ENCODE measurements at places on chromosomes 1 and 21.

- no peak for DNase-seq
Observed at GRCh38 chr1:234656944-234657654, 47.1 kb upstream of the IRF2BP2 start.

DNA sequence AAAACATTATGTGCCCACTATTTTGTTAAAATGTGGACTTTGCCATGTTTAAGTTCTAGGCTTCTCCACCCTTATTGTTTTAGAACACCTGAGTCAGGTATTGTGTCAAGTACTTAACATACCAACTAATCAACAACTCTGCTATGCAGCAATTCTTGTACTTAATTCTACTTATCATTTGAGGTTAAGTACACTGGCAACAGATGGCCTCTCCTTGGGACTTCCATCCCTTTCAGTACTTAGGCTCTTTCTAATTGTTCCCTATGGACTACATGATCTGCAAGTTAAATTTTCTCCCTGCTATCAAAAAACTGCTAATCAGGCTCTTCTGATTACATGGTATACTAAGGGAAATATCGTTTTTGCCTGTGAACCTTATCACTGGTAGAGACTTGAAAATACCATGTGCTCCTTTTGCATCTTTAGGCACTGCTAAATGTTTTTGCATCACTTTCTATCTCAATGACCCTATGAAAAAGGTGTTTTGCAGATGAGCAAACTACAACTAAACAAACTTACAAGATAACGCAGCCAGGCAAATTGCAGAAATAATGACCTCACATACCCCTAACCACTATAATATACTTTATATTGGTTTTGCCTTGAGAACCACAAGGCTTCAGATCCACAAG lies 18.9 kb downstream of the SFPQ start:
- no peak for DNase-seq

GRCh38 chr1:156425943-156426342 lies 56.9 kb downstream of the RHBG start:
- no peak for DNase-seq

DNA sequence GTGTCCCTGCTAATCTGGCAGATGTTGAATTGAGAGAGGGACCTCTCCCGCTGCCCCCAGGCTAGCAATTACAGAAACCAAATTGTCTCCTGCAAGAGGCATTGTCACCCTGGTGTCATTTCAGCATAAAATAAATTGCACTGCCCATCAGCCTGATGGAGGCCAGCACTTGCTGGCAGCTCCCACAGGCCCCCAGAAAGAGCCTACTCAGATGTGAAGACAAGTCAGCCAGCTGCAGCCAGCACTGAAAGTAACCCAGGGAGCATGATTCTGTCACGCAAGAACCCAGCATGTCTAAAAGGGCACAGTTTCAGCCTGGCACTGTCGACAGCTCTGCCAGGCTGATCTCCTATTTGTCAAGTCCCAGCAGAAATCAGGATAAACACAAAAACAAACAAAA lies 110.3 kb upstream of the CTTNBP2NL start:
- DNase-seq, result no peak

- DNase-seq, result no peak
Observed at GRCh38 chr1:101905283-101905835, 91.4 kb downstream of the OLFM3 start.

Data from GM12892 (cell line).